Kidney epithelial cell (primary cell): ENCODE measurements at places on chromosomes 4 and X.

- DNase-seq: no peak
These were observed 112.6 kb upstream of the MAPK10 start for GRCh38 chr4:86472377-86473019.

DNA sequence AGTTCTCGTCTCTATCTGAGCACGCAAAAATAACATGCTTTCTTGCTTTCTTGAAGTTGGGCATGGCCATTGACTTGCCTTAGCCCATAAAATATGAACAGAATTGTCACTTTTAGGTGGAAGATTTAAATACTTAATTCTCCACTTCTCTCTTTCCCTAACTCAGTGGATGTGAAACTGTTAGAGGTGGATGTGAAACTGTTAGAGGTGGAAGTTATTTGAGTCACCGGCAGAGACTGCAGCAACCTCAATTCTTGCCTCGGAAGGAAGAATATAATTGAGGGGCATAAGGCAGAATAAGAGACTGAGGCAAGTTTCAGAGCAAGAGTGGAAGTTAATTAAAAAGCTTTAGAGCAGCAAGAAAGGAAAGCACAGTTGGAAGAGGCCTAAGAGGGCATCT is 2.8 kb upstream of the PARM1 start:
- no peak for DNase-seq

- no peak for DNase-seq
These were observed 5.8 kb downstream of the ANOS1 start for GRCh38 chrX:8726031-8726652.

GRCh38 chrX:9586992-9587392 is 122.1 kb downstream of the TBL1X start:
- no peak for DNase-seq

DNA sequence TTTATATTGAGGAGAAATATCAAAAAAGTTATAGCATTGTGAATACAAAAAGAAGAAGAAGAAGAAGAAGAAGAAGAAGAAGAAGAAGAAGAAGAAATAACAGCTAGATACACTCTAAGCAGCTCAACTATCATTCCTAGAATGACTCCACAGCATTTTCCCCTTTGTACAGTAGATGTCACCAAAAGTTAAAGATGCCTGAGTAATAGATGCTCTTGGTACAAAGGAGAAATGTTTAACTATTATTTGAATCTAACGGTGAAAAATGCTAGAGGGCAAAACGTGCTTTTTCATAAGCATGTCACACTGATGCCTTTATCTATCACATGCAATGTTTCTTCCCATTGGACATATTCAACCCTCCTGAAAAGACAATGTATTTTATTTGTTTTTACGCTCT is 178.4 kb upstream of the GPRIN3 start:
- DNase-seq: no peak

DNA sequence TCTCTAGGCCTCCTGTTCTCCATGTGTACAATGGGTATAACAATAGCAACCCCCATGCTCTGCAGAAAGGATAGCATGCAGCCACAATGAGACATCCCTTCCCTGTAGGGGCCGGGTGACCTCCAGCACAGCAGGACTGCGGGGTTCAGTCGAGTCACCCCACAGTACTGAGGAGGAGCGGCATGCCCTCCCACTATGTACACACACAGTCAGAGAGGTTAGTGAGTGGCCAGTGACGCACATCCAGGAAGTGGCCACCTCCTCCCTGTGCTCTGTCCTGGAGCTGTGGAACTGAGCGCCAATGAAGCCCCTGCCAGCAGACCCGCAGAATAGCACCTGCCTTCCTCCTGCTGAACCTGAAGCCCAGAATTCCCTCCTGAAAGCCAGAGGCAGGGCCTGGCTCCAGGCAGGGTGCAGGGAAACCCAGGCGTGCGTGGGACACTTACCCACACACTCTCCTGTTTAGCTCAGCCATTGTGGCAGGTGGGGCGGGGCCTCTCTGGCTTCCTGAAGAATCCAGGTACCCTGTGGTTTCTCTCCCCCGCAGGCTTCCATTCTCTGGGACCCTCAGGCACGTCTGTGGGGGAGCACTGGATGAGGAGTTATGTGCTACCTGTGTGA is 50.0 kb downstream of the WFS1 start:
- DNase-seq: no peak

- no peak for DNase-seq
These were observed 131.8 kb upstream of the LIMCH1 start for GRCh38 chr4:41406113-41406516.

DNA sequence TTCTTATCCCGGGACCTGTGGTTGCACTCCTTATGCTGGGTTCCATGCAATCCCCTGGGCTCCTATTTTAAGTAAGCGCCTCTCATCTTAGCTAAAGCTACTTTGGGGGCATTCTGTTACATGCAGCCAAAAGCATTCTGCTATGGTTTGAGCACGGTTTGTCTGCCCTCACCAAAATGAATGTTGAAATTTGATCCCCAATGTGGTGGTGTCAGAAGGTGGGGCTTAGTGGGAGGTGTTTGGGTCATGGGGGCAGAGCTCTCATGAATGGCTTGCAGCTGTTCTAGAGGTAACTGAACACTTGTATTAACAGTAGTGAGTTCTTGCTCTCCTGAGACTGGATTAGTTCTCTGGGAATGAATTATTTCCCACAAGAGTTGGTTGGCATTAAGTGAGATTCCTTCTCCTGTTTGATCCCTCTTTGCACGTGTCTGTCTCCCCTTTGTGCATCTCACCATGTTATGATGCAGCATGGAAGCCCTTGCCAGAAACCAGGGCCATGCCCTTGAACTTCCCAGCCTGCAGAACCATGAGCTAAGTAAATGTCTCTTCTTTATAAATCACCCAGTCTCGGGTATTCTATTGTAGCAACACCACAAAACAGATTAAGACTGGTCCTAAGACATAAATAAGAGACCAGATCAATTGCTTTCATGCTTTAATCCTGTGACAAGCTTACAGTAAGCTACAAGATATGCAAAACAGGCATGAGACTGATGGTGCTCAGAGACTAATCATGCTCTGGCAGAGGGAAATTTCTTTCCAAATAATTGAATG is 141.8 kb downstream of the TSPAN5 start:
- DNase-seq: no peak

GRCh38 chr4:10164877-10165283 is 48.3 kb upstream of the WDR1 start:
- DNase-seq: no peak

DNA sequence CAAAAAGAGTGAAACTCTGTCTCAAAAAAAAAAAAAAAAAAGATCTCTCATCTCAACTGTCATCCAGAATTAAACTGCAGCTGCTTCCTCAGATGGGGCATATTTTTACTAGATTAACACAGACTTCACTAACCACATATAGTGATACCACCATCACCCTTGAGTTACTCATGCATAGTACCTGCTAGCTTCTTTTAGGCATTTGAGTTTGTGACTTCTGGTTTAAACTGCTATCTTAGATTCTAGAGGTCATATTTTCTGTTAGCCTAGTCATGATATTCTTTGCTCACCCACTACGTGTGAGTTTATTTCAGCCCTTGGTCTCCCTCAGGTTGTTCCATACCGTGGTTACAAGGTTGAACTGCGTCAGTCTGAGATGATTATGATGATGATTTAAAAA is 154.9 kb upstream of the BMP3 start:
- DNase-seq: no peak

DNA sequence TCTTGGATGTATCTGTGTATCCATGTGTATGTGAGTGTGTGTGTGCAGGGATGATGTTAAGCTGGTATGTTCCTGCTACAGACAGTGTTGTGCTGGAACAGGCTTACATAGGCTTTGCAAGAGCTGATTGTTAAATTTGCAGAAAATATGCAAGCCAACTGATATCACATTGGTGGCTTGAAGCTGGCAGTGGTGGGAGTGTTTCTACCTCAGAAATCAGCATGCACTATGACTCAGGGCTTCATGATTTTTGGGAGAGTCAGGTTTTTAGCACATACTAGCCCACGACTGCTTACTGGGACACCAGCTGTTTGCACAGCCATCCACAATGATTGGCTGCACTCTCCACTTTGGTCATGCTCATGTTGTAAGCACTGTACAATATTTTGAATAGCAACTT is 261.8 kb downstream of the DHX15 start:
- no peak for DNase-seq

DNA sequence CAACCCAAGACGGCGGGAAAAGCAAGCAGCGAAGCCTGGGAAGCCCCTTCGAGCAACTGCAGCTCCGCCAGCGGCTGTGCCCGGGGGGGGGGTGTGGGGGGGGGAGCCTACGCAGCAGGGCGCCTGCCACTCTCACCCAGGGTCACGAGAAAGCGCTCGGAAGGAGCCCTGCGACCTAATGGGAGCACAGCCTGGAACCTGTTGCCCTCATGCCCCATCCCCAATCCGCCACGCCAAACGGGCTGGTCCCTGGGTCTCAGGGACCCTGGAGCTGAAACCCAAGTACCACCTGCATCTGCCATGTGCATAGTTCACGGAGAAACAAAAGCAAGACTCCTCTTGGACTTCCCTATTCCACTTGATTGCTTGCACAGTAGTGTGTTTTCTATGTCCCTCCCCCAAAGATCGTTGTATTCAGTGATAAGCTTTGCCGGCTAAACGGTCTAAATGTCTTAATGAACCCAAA is 359 bp upstream of the GAB3 start:
- no peak for DNase-seq

DNA sequence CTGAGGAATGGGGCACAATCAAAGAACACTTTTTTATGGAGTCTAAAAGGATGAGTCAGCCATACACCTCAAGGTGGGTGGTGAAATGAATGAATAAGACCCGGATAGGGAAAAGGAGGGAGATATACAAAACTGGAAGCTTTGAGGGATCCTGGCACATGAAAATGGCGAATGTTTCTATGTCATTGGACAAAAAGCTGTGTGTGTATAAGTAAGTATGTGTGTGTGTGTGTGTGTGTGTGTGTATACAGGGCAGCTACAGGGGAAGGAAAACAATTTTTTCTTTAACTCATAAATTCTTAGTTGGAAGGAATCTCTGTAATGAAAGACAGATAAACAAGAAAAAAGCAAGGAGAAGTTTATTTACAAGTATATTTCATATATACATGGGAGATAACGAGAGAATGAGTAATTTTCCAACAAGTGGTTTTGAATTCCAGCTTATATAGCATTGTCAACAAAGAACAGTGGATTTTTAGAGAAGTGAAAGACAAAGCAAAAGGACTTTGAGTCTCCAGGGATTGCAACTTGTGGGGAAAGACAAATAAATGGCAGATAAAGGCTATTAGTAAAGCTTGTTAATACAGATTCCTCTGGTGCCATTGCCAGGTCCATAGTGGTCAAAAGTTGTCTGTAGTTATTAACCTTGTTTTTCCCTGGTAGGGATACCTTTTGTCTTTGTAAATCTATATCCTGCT is 99.7 kb downstream of the MMRN1 start:
- DNase-seq: no peak

DNA sequence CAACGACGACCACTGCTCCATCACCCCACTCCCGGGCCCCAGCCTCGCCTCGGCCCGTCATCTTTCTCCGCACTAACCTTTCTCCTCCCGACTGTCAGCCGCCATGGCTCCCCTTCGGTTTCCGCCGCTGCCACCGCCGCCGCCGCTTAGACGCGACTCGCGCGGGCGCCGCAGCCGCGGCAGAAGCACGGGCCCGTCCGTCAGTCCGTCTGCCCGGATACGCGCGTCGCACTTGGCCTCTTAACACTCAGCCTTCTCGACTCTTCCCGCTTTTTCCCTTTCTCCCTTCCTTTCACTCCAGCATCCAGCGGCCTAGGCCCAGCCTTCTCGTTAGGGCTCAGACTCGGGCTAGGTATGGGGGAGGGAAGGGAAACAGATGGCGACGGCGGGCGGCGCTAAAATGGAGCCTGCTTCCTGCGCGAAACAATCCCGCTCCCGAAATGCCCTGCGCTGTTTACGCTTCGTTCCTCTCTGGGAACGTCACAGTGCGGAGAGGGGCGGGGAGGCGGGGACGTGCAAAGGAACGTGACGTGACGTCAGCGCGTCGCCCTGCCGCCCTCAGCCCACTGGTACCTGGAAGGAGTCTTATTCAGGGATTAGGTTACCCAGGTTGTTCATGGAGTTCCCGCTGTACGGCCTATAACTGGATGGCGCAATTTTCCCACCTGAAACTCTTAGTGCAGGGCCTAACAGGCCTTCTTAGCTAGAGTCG is at the start of gene YTHDC1:
TSS of gene YTHDC1 (minus strand) at position 442 of the 712 bp plus-strand sequence. CDS start at position 105, 337 bp downstream.
- DNase-seq: peak; percentile 83

DNA sequence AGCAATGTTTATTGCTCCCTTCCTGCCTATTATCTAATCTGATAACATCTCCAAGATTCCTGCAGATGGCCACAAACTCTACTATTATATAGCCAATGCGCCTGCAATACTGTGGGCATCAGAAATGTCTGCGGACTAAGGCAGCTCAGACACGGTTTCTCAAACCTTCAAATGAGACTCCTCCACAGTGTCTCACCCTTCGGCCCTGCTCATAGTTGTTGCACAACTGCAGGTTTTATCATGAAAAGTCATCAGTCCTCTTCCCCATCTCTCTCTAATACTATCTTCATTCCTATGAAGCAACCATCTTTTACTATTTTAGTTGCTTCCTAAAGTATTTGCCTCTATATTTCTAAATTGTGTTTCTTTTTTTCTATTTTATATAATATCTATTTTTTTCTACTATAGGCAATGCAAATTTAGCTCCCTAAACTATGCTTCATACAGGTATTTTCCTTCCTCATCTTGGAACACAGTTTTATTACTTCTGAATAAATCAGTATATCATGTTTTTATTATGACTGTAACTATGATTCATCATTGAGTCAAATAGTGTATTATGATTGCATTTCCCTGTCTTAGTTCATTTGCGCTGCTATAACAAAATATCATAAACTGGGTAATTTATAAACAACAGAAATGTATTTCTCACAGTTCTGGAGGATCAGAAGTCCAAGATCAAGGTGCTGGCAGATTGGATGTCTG is 129.7 kb upstream of the EDNRA start:
- no peak for DNase-seq

DNA sequence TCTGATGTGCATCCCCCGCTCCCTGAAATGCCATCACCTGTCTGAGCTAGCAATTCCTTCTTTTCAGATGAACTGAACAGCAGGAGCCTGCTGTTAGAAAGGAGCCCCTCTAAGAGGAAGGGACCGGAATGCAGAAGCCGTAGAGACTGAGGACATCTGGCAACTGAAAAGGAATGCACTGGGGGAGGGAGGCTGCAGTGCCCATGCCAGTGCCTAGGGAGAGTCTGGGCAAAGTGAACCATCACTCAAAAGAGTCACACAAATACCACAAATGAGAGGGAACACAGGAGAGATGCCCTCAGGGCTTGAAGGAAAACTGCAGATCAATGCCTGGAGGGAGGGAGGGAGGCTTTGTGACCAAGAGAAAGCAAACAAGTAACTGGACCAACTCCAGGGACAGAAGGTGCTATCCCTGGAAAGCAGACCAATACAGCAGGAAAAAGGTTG is 93.9 kb upstream of the CBR4 start:
- DNase-seq: no peak

DNA sequence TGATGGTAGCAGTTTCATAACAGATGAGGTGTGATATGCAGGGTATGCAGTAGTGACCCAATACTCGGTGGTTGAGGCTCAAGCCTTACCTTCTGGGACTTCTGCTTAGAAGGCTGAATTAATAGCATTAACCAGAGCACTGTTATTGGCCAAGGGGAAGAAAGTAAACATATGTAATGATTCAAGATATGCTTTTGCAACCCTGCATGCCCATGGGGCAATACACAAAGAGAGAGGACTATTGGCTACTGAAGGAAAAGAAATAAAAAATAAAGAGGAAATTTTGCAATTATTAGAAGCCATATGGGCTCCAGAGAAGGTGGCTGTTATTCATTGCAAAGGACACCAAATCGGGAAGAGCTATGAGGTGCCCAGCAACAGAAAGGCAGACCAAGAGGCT is 8.7 kb downstream of the GAGE10 start:
- DNase-seq: no peak
